ENCODE measurements at places on chromosomes 2 and 18. TPM values are rescaled to one million over a fixed set of nuclear protein-coding genes. Genes with fewer than 3 reads are reported as not detected.
A peak's percentile ranks its signal among the peaks of the same experiment; 100 is the strongest.

The FAM110C gene
- 0.05 TPM for total RNA-seq

The CLEC4F gene
- total RNA-seq = 0.09 TPM

The SLC9A2 gene
- total RNA-seq = 0.66 TPM

DNA sequence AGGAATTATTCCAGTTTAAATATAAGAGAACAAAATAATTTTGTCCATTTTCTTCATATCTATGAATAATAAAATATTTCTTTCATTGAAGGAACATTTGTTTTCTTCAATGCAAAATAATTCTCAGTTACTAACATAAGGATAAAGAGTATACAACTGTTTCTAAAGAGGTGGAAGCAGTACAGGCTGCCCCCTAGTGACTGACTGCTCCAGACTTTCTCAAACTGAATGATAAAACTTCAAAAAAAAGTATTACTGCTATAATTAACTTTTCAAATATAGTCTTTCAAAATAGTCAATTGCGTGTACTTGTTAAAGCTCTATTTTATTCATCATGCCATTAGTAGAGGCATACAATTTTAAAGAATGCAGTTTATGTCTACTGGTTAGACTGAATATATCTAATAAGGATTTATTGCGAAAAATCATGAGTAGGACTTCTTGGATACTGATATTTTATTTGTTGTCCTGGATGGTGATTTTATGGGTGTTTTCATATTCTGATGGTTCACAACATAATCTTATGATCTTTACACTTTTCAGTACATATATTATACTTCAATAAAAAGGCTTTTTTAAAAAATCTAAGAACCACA lies 100.1 kb downstream of the WDPCP start:
- no peaks in the 10 kb centered on the region for H3K4me1 ChIP-seq
- DNase-seq = no peak
- no peaks in the 10 kb centered on the region for H3K27me3 ChIP-seq
- no peak overlapping the region for H3K27ac ChIP-seq
- no peaks in the 10 kb centered on the region for H3K36me3 ChIP-seq

DNA sequence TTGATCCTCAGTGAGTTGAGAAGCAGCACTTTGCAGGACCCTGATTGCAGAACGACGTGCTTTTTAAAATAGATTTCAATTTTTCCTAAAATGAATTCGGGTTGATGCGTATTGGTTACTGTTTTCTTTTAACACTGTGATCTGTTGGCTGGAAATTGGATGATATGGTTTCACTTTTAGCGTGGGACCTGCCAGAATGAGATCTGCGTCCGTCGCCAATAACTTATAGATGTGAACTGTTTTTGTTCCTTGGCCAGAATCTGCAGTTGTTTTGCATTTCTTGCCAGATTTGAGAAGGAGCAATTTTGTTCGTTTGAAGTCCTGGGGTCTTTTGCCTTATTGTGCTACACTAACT lies 703 bp downstream of the UGGT1 start:
- peak overlapping the region; percentile 70 for H3K27ac ChIP-seq
- DNase-seq = no peak
- no peaks in the 10 kb centered on the region for H3K27me3 ChIP-seq
- H3K36me3 ChIP-seq = peaks cover 10% of the 10 kb centered on the region

The CNRIP1 gene
- 3.8 TPM for total RNA-seq

- no peak overlapping the region for H3K4me3 ChIP-seq
These were observed 134.9 kb upstream of the ZNF236 start for GRCh38 chr18:76687304-76687962.

DNA sequence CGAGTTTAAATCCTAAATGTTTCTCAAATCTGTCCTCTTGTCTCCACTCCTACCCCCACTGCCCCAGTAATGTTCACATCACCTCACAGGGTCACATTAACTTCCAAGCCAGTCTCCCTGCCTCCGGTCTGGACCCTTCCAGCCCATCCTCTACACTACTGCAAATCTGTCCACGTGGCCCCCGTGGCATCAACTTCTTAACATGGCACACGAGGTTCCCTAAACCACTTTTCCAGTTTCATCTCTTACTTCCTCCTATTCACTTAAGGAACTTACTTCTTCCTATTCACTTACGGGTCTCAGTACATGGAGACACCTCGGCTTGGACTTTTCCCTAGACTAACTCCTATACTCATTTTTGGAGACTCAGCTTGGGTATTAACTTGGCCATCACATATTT lies 27.0 kb downstream of the MRPL33 start:
- no peak for DNase-seq
- no peaks in the 10 kb centered on the region for H3K4me1 ChIP-seq
- no peaks in the 10 kb centered on the region for H3K27me3 ChIP-seq
- H3K4me3 ChIP-seq = no peak overlapping the region
- no peaks in the 10 kb centered on the region for H3K36me3 ChIP-seq

GRCh38 chr2:236744716-236745115 lies 175.1 kb downstream of the ACKR3 start:
- no peak overlapping the region for H3K4me3 ChIP-seq
- H3K4me1 ChIP-seq = no peaks in the 10 kb centered on the region
- H3K27me3 ChIP-seq = no peaks in the 10 kb centered on the region
- H3K27ac ChIP-seq = no peak overlapping the region
- no peaks in the 10 kb centered on the region for H3K36me3 ChIP-seq
- DNase-seq = no peak

The SOX11 gene
- 0.52 TPM for total RNA-seq

GRCh38 chr2:505941-506340 lies 171.3 kb downstream of the TMEM18 start:
- no peak for DNase-seq
- peaks cover 8% of the 10 kb centered on the region for H3K27me3 ChIP-seq
- H3K27ac ChIP-seq = no peak overlapping the region
- no peaks in the 10 kb centered on the region for H3K36me3 ChIP-seq
- H3K4me1 ChIP-seq = no peaks in the 10 kb centered on the region

The SULT1C2 gene
- 0.57 TPM for total RNA-seq

GRCh38 chr2:217798743-217799562 lies 203.8 kb downstream of the TNS1 start:
- H3K27me3 ChIP-seq = no peaks in the 10 kb centered on the region
- H3K4me1 ChIP-seq = no peaks in the 10 kb centered on the region
- no peaks in the 10 kb centered on the region for H3K36me3 ChIP-seq
- H3K4me3 ChIP-seq = no peak overlapping the region
- H3K27ac ChIP-seq = no peak overlapping the region

DNA sequence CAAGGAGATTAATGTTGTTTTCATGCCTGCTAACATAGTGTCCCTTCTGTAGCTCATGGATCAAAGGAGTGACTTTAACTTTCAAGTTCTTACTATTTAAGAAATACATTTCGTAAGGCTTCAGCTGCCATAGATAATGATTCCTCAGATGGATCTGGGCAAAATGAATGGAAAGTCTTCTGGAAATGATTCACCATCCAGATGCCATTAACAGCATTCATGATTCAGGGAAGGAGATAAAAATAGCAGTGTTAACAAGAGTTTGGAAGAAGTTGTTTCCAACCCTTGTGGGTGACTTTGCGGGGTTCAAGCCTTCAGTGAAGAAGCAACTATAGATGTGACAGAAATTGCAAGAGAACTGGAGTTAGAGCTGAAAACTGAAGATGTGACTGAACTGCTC lies 17.0 kb downstream of the VRK2 start:
- no peak for DNase-seq
- no peak overlapping the region for H3K4me3 ChIP-seq
- peaks cover 5% of the 10 kb centered on the region for H3K4me1 ChIP-seq
- no peak overlapping the region for H3K27ac ChIP-seq

GRCh38 chr2:66041902-66042657 lies 392.8 kb upstream of the MEIS1 start:
- H3K27ac ChIP-seq = no peak overlapping the region
- no peaks in the 10 kb centered on the region for H3K27me3 ChIP-seq
- H3K4me1 ChIP-seq = no peaks in the 10 kb centered on the region
- no peak for DNase-seq
- no peak overlapping the region for H3K4me3 ChIP-seq

DNA sequence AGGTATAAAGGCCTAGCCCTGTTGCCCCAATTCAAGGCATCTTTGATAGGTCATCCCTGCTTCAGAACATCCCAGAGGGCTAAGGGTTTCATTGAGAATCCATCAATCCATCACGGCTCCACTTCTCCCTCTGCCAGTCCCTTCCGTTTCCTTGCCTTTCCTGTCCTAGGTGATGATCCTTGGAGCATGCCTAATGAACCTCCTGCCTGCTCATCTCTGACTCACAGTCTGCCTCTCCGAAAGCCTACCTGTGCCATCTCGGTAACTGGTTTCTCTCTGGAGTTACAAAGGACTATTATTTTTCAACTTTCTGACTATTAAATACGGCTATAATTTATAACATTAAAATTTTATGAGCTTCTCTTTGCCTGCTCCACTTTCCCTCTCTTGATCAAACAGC lies 36.7 kb upstream of the OSBPL6 start:
- no peaks in the 10 kb centered on the region for H3K36me3 ChIP-seq
- H3K27me3 ChIP-seq = no peaks in the 10 kb centered on the region
- no peak for DNase-seq
- H3K4me1 ChIP-seq = no peaks in the 10 kb centered on the region
- no peak overlapping the region for H3K4me3 ChIP-seq

- DNase-seq = no peak
- H3K4me1 ChIP-seq = no peaks in the 10 kb centered on the region
- H3K36me3 ChIP-seq = no peaks in the 10 kb centered on the region
- H3K27ac ChIP-seq = no peak overlapping the region
- no peaks in the 10 kb centered on the region for H3K27me3 ChIP-seq
These were observed 364.9 kb upstream of the TMEFF2 start for GRCh38 chr2:192559587-192559986.

DNA sequence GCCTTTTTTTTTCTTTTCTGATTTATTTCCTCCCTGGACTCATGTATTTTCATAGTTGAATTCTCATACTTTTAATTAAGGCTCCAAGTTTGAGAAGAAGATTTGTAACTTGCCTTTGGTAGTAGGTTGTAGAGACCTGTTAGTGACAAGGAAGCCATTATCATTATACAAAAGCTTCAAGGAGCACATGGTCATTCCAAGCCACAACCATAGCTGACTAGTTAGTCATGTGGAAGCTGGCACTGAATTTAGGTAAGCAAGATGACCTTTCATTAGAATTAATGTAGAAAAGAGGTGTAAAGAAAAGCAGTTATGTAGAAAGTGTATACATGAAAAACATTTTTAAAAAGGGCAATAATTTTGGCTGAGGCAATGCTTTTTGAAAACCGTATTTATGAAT lies 89.7 kb downstream of the LRP1B start:
- no peak for DNase-seq
- H3K27ac ChIP-seq = no peak overlapping the region
- no peaks in the 10 kb centered on the region for H3K36me3 ChIP-seq
- H3K4me1 ChIP-seq = no peaks in the 10 kb centered on the region
- no peak overlapping the region for H3K4me3 ChIP-seq

The ALKAL2 gene
- 1.7 TPM for total RNA-seq

DNA sequence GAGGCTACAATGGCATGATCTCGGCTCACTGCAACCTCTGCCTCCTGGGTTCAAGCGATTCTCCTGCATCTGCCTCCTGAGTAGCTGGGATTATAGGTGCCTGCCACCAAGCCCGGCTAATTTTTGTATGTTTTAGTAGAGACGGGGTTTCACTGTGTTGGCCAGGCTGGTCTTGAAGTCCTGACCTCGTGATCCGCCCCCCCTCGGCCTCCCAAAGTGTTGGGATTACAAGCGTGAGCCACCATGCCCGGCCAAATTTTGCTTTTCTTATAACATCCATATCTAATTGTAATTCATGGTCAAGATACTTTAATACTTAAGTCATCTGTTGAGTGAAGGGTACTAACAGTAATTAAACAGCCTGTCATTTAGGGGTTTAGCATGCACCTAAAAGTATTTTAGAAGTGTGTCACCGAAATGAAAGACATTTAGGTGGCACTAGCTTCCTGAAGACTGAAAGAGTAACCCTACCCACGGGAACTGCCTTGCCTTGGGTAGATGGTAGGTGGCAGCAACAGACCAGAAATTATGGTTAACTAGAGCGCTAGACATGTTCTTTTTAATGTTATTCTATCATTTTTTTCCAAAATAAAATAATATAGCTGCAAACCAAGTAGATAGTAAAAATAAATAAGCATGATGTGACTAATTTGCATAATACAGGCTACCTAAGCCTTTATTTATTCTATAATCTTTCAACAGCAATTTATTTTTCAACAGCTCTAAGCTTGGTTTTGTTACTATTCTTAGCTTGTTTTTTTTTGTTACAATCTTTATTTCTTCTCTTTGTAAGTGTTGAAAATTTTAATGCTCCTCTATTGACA lies 8.6 kb upstream of the ACYP2 start:
- H3K27me3 ChIP-seq = no peaks in the 10 kb centered on the region
- H3K27ac ChIP-seq = no peak overlapping the region
- H3K4me1 ChIP-seq = no peaks in the 10 kb centered on the region
- H3K36me3 ChIP-seq = no peaks in the 10 kb centered on the region
- no peak for DNase-seq
- H3K4me3 ChIP-seq = no peak overlapping the region

The PKDCC gene
- total RNA-seq = 77.8 TPM

The ZNF236 gene
- 10.4 TPM for total RNA-seq

The KRTCAP3 gene
- 1.6 TPM for total RNA-seq

The TXNDC2 gene
- not detected for total RNA-seq

The DYSF gene
- total RNA-seq = 9.2 TPM

The GPR45 gene
- not detected for total RNA-seq

The ICOS gene
- total RNA-seq = 67.8 TPM

DNA sequence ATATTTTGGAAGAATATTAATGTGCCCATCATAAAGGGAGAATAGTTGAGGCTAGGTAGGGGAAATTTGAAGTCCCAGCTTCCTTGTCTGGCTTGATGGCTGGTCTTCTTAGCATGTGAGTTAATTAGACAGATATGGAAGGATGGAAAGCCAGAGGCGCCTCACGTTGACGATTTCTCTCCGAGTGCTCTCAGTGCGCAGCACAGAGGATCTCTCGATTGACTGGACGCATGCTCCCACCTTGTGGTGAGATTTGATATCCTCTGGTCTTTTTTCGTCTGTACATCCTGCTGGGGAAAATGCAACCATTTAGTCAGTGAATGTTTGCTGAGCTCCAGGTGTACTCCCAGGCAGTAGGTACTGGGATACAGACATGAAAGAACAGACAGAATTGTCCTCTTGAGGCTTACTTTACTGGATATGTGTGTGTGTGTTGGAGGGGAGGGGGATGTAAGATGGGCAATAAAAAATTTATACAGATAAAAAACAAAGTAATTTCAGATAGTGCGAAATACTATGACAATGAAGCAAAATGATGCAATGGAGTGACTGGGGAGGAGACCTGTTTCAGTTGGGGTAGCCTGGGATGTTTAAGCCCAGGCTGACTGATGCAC lies 66.9 kb upstream of the ZNG1B start:
- H3K4me3 ChIP-seq = no peak overlapping the region
- no peak overlapping the region for H3K27ac ChIP-seq
- DNase-seq = peak; percentile 69
- H3K36me3 ChIP-seq = no peaks in the 10 kb centered on the region
- no peaks in the 10 kb centered on the region for H3K27me3 ChIP-seq

GRCh38 chr18:45751766-45752165 lies 27.8 kb downstream of the SLC14A1 start:
- H3K4me3 ChIP-seq = no peak overlapping the region
- H3K27ac ChIP-seq = no peak overlapping the region
- DNase-seq = no peak
- H3K36me3 ChIP-seq = no peaks in the 10 kb centered on the region
- H3K27me3 ChIP-seq = no peaks in the 10 kb centered on the region
- no peaks in the 10 kb centered on the region for H3K4me1 ChIP-seq

Data from thymus (tissue), 14 donors.